OCI-M1 (cell line): ENCODE measurements at places on chromosomes 4 and X.

GRCh38 chrX:39227371-39227770 lies 426.1 kb downstream of the MID1IP1 start:
- DNase-seq: no peak

DNA sequence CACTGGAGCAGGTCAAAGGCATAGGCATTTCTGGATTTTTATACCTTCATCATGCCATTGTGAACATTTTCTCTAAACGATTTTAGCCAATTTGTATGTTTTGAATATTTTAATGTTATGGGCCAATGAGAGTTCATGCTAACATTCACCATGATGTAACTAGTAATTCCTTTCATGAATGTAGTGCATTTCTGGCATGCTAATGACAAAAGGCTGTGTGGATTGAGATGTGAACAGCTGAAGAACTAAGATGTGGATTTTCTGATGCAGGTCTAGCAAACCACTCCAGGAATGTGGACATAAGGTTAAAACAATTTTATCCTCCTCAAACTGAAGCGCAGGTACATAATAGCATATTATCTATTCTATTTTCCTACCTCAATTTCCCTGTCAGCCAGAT lies 269.4 kb downstream of the NLGN4X start:
- DNase-seq: no peak

DNA sequence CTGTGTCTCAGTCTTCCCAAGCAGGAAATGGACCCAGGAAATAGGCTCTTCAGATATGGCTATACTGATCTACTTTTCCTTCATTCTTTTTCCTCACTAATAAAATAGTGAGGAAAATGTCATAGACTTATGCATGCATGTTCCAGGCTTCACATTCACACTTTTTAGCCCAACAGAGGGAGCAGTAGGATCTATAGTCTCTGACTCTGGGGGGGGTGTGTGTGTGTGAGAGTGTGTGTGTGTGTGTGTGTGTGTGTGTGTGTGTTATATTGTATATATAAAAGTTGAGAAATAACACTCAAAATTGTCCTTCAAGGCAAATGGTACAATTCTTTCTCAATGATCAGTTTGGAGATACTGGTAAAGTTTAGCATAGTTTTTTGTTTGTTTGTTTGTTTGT lies 297.2 kb upstream of the GALNT7 start:
- DNase-seq: peak; percentile 34

- no peak for DNase-seq
Observed at GRCh38 chr4:79177388-79177787, 148.5 kb downstream of the NAA11 start.

DNA sequence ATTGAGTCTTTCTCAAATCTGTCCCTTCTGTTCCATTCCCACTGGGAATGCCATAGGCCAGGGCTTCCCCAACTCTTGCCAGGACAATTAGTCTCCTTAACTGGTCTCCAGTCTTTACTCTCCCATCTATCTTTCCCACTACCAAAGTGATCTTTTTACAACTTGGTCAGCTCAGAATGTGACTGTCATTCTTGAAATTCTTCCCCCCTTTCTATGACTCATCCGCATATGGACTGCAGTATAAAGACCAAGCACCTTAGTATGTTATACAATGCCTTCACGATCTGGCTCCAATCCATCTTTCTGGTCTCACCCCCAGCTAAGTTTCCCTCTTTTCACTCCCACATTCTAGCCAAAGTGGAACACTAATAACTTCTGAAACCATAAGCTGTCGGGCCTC lies 383.8 kb downstream of the OPHN1 start:
- DNase-seq: no peak

GRCh38 chr4:83189631-83190136 lies 75.2 kb upstream of the PLAC8 start:
- no peak for DNase-seq

DNA sequence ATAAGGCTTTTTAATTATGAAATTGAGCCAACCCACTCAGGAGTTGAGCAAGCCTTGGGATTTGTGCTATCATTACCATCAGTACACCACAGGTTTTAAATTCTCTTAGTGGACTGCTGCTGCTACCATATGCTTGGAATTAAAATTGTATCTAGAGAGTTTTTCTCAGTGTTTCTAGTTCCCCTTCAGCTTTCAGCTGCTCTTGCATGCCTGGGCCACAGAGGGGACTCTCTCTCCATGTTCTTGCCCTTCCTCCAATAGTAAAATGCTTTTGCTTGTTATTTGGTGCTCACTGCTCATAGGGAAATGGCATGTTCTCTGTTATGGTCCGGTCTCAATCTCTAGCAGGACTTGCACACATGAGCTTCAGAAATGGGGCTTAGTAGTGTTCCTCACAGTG lies 101.9 kb downstream of the IGSF1 start:
- DNase-seq: no peak

DNA sequence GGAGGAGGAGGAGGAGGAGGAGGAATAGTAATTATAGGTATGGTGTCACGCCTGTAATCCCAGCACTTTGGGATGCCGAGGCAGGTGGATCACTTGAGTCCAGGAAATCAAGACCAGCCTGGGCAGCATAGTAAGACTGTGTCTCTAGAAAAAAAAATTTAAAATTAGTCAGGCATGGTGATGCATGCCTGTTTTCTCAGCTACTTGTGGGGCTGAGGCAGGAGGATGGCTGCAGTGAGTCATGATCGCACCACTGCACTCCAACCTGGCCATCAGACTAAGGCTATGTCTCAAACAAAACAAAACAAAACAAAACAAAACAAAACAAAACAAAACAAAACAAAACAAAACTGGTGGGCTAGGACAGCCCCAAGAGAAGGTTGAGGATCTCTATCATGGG lies 3.0 kb downstream of the STARD8 start:
- no peak for DNase-seq

- no peak for DNase-seq
Observed at GRCh38 chr4:184655889-184656869, 6.6 kb downstream of the PRIMPOL start.

GRCh38 chrX:136146614-136147314 lies 569 bp upstream of the FHL1 start:
- DNase-seq: no peak

- peak; percentile 77 for DNase-seq
Observed at GRCh38 chr4:44674471-44674870, 3.7 kb upstream of the GUF1 start.

- peak; percentile 9 for DNase-seq
Observed at GRCh38 chr4:41258783-41259182, 2.1 kb downstream of the UCHL1 start.

DNA sequence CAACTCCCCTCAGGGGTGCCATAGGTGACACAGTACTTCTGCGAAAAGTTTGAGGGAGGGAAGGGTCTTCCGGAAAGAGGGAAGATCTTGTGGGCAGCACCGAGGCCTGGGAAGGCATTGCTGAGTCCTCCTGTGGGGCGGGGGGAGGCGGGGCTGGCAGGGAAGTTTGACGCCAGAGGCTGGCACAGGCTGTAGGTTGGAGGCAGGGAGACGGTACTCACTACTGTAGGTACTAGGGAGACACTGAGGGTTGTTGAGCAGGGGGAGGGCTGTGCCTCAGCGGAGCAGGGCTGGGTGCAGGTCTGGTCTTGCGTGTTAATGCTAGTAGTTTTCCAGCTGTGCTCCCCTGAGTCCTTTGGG lies 23.3 kb upstream of the PSAPL1 start:
- DNase-seq: no peak

DNA sequence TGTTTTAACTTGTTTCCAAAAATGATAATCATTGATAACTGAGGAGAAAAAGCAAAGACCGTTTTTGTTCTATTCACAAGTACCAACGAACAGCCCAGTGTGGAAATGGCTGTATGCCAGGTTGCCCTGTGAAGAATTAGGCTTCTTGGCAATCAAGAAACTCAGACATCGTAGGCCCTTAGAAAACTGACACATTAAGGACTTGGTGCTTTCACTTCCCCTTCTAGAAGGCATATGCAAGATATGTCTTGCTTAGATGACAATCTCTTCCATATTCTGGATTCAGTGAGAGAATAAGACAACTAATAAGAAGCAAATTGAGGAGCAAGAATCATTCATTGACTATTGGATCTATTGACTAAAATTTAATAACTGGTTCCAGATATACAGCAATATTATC lies 56.6 kb downstream of the ANAPC10 start:
- DNase-seq: peak; percentile 88
